Activated T-helper 17 cell treated with anti-CD3 and anti-CD28 coated beads, Interleukin-2, amount 50 U/mL, for 72 hours (primary cell): ENCODE measurements at places on chromosomes 5 and 9. TPM values are rescaled to one million over a fixed set of nuclear protein-coding genes. Genes with fewer than 3 reads are reported as not detected.

- ATAC-seq = no peak
Measured at GRCh38 chr5:92567831-92568450, 1013.1 kb downstream of the NR2F1-AS1 start.

DNA sequence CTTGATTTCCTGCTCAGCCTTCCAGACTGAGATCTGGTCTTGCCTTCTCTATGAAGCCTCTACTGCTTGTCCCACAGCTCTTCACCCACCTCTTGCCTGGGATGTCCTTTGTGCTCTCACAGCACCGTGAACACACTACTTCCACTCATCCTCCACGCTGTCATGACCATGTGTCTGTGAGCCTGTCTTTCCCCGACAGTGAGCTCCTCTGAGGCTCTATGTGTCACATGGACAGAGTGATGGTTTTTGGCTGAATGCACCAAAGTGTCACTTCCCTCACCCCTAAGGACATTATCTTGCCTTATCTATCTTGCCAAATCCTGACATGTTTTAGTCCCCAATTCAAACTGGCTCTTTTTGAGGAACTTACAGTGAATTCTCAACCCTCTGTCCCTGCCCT is 11.3 kb downstream of the PHYKPL start:
- peak; percentile 28 for ATAC-seq

- no peak for ATAC-seq
Measured at GRCh38 chr5:130237721-130238120, 333.5 kb downstream of the CHSY3 start.

GRCh38 chr5:113060408-113061025 is 83.9 kb downstream of the DCP2 start:
- ATAC-seq = no peak

ROPN1L gene
- 1.0 TPM for total RNA-seq

ADGRD2 gene
- not detected for total RNA-seq
